ENCODE measurements at places on chromosomes 7 and 10.

DNA sequence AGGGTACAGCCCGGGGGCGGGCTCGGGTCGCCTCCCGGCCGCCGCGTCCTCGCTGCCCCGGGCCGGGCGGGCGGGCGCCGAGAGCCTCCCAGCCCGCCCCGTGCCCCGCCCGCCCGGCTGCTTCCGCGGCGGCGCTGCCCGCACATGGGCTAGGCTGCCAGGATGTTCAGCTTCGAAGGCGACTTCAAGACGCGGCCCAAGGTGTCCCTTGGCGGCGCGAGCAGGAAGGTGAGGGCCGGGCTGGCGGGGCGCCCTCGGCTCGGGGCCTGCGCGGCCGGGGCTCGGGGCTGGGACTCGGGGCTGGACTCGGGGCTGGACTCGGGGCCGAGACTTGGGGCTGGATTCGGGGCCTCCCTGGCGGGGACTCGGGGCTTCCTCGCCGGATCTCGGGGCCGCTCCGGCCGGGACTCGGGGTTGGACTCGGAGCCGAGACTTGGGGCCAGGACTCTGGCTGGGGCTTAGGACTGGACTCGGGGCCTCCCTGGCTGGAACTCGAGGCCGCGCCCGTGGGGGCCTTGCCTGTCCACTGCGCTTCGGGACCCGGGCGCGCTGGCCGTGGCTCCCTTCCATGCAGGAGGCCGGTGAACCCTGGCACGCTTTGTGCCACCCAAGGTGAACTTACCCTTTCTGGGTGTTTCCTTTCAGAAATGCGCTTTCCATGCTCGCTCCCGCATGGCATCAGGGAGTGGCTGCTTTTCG, 534 bp downstream of the UBE3C start:
- no peak for DNase-seq

DNA sequence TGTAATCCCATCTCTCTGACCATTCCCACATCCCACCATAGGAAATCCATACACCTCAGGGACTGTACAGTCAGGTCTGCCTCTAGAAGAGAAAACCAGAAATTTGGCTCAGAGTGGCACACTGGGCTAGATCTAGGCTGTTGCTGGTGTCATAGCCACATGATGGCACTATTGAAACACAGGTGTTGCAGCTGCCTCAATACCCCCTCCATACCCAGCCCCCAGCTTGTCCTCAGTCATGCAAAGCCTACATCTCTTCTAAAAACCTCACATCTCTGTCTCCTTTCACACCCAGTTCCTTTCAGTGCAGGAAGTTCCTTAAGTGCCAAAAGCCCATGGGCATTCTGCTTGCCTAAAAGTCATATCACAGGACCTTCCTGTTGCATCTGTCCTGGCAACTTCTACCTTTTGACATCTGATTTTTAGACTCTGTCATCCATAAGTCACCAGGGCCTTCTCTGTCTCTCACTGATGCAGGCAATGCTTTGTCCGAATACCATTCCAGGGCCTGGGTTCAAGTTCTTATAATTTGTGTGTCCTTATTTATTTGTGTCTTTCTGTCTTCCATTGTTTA, 27.0 kb upstream of the HIBADH start:
- no peak for DNase-seq

- no peak for DNase-seq
These were observed 139.4 kb downstream of the GNAT3 start for GRCh38 chr7:80372415-80372814.

- no peak for DNase-seq
These were observed 12.5 kb downstream of the PRF1 start for GRCh38 chr10:70589762-70590654.

- DNase-seq, result no peak
These were observed 9.3 kb downstream of the LZTS2 start for GRCh38 chr10:101008823-101009423.

DNA sequence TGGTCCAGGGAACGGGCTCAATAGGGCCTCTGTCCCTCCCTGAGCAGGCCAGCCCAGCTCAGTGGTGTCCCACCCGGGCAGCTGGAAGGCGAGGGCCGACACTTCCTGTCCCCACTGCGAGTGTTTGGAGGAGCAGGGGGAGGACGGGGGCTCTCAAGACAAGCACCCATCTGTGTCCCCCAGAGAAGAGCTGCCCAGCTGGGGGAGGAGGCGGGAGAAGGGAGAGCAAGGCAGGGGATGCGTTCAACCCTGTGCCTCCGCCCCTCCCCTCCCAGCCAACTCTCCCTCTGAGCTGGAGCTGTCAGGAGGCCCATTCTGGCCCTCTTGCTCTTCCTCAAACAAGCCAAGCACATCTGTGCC, 35.7 kb downstream of the ZCCHC24 start:
- peak; percentile 87 for DNase-seq

GRCh38 chr10:113137941-113138685, 188.1 kb downstream of the TCF7L2 start:
- DNase-seq, result no peak
